ENCODE measurements at places on chromosomes 1 and 21.

DNA sequence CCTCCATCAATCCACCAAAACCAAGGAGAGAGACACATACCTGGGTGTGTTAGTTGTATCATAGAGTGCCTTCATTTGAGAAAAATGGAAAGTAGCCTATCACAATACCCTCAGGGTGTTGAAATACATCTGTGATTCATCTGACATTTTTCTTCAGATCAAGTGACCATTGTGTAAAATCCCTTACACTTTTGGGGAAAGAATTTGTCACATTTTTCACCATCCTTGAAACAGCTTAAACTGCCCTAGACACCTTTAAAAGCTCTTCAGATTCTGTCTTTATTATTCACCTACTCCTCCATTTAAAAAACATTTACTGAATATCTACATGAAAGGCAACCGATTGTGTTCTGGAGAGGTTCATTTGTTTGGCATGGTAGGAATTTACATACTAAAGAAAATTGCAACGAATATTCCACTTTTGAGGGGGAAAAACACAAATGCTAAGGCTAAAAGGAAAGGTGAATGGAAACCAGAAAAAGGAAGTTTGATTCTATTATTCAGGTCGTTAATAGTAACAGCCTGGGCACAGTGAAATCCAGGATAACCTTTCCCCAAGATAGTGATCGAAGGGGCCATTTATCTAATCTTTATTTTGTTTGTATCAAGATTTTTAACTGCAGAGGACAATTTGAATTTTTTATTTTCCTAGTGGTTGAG, 70.4 kb upstream of the SAMSN1 start:
- no peak for DNase-seq

GRCh38 chr1:201634261-201634660, 95.3 kb downstream of the NAV1 start:
- DNase-seq: no peak

DNA sequence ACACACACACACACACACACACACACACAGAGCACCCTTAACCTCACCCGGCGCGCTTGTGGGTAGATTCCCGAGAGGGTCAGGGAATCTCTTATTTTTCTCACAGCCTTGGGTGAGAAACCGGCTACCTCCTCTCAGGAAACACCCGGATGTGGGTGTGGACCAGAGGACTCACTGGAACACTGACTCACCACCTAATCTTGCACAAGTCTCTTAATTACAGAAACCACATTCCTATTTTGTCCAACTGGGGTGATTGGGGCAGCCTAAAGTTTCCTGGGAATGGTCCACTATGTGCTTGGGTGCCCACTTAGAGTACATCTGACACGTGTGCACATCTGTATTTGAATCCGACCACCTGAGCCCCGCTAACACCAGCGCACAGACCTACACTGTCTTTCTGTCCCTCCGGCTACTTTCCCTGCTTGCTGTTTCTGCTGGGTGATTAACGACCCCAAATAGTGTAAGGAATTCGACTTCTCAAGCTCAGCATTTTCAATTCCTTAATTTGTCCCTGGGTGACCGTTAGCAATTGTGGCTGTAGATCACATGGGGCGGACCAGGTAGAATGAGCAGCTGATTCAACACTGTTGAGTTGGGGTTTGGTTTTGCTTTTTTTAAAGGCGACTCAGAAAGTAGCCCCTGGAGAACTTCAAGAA, 14.0 kb upstream of the TBX15 start:
- peak; percentile 61 for DNase-seq

DNA sequence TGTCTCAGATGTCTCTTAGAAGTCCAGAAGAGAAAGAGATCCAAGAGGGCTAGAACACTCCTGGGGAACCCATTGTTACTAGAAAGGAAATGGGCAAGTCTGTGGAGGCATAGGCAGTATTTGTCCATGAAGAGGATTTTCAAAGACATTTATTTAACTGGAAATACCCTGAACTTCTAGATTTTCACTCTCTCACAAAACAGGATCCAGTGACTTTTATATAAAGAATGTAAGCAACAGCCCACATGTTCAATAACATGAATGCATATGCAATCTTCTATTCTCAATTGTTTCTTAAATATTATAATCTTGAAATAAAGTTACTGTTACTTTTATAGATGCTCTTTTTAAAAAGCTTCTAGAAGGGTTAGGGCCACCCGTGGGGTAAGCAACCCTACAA, 53.4 kb downstream of the TBX15 start:
- DNase-seq: no peak
